Stimulated activated CD8-positive, alpha-beta memory T cell treated with anti-CD3 and anti-CD28 coated beads, Interleukin-7, amount 100 ng/mL, for 24 hours (primary cell): ENCODE measurements at places on chromosomes 1 and 21.

- DNase-seq = no peak
Observed at GRCh38 chr1:15066191-15066590, 87.4 kb upstream of the TMEM51 start.

DNA sequence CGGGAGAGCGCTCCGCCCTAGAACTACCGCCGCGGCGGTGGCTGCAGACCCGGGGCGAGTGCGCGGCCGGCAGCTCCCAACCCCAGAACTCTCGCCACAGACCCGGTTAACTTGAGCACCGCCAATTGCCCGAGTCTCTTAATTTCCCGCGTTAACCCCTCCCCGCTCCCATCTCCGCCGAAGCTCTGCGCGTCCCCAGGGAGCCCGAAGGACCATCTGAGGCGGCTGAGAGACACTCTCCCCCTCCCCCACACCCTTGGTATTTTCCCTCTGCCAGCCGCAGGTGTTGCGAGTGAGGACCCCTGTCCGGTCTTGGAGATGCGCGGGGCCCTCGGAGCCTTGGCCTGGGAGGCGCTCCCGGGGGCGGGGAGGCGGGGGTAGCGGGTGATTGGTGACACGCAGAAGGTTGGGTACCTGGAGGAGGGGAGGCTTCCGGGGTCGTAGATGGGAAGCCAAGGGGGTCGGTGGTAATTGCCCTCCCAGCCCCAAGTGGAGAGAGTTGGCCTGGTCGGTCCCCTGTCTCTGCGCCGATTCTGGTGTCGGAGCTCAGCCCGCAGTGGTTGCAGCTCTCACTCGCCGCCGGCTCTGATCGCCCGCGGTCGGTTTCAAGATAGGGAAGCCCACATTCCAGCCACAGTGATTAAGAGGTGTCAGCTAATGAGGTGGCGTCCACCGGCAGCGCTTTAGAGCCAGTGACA, 858 bp upstream of the SUSD4 start:
- DNase-seq = no peak

DNA sequence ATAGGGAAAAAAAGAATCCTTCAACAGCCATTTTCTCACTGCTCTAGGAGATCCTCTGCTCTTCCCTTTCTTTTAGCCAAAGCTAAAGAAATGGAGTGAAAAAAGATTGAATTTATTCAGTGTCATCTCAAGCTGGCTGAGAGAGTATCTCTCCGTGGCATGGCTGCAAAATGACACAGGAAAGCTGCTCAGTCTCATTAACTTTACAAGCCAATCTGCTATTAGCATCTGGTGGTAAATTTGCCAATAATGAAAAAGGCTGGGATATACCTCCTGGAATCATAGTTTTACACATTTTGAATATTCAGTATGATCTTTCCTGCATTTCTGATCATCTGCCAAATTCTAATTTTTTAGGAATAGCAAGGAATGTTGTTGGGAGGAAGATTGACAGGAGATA, 176.8 kb upstream of the CHRM3 start:
- DNase-seq = no peak

- no peak for DNase-seq
Observed at GRCh38 chr1:231068762-231069161, 28.7 kb upstream of the FAM89A start.

DNA sequence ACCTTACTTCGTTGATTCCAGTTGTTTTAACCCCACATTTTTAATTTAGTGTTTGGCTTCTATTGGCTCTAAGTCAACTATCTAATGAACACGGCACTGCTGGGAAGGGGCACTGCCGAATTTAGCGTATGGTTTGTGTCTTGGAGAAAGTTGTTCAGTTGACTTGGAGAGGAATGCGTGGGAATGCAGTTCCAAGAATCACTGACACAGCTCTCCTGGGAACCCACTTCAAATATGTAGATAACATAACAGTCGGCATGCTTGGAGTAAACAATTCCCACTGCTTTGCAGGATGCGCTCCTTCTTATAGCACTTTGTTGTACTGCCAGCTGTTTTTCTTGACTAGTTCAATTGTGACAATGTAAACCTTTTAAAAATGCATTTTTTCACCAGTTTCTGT, 104.3 kb downstream of the RYR2 start:
- no peak for DNase-seq

- no peak for DNase-seq
Observed at GRCh38 chr1:223815020-223815853, 30.5 kb downstream of the TP53BP2 start.

- no peak for DNase-seq
Observed at GRCh38 chr1:230901671-230902070, 33.4 kb upstream of the C1orf198 start.

- no peak for DNase-seq
Observed at GRCh38 chr1:222073307-222073995, 331.6 kb upstream of the DUSP10 start.

- no peak for DNase-seq
Observed at GRCh38 chr1:117794073-117794472, 135.3 kb downstream of the GDAP2 start.

GRCh38 chr1:107122225-107122624, 18.6 kb upstream of the NTNG1 start:
- no peak for DNase-seq

DNA sequence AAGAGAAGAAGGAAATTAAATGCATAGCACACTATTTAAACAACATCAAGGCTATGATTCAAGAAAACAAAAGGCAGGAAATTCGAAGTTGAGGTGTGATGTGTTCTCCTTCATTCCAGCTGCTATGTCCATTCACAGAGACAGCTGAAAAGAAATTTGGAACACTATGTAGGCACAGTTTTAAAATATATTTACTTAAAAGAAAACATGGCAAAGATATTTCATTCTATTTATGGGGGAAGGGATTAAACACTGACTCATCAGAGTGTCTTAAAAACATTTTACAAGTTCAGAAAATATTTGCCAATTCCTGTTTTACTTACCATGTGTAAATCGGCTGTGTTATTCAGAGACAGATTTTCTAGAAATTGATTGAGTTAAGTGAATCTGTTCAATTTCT, 39.4 kb upstream of the NGF start:
- DNase-seq = no peak

- DNase-seq = no peak
Observed at GRCh38 chr1:47186267-47187185, 3.3 kb downstream of the PDZK1IP1 start.

- no peak for DNase-seq
Observed at GRCh38 chr1:39959651-39960333, 4.8 kb downstream of the MFSD2A start.

DNA sequence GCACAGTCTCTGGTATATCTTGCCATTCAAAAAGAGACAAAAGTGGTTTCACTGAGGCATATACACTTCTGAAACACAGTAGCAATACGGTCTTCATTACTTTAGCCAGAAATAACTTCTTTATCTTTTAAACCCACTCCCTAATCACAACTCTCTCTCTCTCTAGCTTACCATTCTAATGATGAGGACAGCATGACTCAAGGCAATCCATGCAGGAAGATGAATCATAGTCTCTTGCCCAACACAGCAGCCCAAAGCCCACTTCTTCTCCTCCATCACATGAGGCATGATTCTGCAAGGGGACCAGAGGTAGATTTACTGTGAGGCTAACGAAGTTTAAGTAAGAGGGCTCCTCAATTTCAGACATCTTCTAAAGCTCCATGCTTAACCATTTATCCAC, 285.0 kb upstream of the NR5A2 start:
- DNase-seq = no peak

GRCh38 chr1:228410015-228410414, 3.4 kb upstream of the TRIM11 start:
- DNase-seq = no peak

- DNase-seq = no peak
Observed at GRCh38 chr1:228403231-228403631, 3.4 kb downstream of the TRIM11 start.

- DNase-seq = no peak
Observed at GRCh38 chr1:182147136-182147820, 85.8 kb upstream of the ZNF648 start.

DNA sequence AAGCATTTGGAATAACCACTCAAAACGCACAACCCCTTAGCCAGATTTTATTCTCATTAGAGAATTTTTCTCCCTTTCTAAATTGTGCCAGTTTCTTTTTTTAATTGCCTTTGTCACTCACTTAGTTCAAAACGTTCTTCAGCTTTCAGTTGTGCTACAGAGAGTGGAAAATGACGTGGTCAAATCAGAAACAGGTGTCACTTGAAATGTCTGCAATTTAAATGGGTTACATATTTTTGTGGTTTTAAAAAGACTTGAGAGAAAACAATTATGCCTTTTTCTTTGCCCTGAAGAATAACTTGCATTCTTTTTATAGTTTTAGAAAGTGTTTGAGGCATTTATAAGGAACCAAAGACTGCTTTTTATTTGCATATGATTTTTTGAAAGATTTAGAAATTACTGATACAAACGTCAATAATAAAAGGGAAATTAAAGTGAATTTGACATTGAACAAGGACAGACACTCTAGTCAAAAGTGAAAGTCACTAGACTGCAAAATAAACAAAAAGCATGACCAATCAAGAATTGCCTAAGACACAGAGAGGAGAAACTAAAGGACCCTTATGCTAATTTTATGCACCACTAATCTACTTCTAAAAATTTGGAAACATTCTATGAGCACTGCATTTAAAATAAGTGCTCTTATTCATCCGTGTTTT, 191.0 kb downstream of the TPR start:
- DNase-seq = no peak

- DNase-seq = peak; percentile 62
Observed at GRCh38 chr1:15950763-15951295, 25.1 kb downstream of the ZBTB17 start.

DNA sequence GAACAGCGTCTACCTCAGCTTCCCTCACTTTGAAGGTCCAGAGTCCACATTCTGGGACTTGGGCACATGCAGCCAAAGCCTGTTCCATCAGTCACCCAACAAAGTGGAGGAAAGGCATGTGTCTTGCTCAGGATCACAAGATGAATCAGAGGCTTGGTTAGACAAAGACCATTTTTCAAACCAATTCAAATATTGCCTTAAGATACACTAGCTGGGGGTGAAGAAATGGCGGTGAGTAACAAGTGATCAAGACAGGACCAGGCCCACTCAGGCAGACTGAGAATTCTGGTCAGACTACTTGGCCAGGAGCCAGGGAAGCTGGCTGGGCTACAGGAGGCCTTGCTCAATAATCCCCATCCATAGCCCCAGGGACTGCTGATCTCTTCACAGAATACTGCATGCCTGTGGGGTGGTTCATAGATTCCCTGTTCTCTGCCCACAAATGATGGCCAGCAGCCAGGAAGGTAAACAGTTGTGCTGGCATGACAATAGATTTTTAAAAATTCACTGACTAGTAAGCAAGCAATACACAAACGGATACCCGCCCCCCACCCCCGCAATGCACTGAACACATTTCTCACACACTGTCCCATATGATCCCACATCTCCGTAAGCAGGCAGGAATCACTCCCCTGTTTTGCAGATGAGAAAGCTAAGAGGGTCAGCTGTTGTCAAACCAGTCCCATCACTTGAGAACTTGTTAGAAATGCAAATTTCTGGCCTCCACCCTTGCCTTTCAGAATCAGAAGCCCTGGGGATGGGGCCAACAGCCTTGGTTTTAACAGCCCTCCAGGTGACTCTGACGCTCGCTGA, 27.2 kb downstream of the ERI3 start:
- no peak for DNase-seq

GRCh38 chr1:219067350-219067712, 106.3 kb upstream of the LYPLAL1 start:
- no peak for DNase-seq

GRCh38 chr1:116943438-116943837, 33.7 kb downstream of the PTGFRN start:
- no peak for DNase-seq

- DNase-seq = no peak
Observed at GRCh38 chr1:224149709-224150108, 33.3 kb upstream of the DEGS1 start.

- no peak for DNase-seq
Observed at GRCh38 chr1:91502672-91503184, 2.1 kb downstream of the CDC7 start.

DNA sequence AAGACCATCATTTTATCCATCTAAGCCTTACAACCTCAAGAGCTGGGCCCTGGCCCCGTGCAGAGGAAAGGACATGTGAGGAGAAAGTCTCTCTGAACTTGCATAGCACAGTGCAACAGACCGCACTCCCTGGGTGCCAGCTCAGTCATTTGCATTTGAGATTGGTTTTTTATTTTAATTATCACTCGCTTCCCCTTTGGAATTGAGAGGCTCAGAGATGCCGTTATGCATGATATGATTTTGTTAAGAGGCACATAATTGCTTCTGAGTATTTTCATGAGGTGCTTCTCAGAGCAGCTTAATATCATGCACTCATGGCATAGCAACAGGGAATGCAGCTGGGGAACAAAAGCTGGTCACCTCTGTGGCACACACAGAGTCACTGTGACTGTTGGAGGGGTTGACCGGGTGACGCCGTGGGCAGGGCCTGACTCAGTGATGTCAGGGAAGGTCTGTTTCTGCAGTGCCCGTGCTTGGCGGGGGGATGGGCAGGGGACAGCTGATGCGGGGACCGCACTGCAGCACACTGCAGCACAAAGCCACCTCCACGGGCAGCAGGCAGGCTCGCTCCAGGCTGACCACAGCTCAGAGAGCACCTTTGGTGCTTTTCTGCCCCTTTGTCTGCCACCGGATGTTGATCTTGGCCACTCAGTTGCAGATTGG, 43.2 kb upstream of the VAMP3 start:
- DNase-seq = no peak

DNA sequence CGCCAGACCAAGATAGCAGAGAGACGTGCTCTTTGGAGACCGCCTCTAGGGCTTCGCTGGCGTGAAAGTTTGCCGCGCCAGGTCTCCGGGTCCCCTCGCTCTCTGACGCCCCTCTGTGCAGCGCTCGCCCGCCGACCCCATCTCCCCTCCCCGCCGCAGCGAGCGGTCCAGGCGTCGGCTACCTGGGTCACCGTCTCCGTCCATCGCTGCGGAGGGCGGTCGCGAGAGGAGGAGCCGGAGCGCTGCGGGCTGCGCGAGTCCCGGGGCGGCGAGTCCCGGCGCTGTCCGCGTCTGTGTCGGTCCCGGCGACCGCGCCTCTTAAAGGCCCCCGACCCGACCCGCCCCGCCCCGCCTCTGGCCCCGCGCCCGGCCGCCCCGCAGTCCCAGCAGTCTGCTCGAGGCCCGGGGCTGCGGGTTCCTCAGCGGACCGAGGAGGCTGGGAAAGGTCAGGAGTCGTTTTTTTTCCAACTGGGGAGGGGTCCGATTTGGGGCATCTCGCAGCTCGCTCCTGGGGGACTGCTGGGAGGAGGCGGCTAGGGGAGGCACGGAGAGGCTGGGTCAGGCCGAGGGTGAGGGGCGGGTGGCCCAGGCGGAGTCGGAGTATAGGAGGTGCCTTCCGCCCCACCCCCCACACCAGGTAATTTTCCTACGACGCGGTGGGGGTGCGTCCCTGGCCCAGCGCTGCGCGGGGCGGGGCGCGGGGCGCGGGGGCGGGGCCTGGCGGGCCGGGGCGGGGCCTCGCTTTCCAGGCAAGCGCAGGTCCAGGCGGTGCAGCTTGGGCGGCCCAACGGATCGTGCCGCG, at the start of the genes FBXO2 and FBXO44:
Gene FBXO2, minus strand, starts transcription at position 293 of the 802 bp plus-strand sequence. Its CDS starts 89 bp downstream, at position 204.
Gene FBXO44, plus strand, starts transcription at position 741 of the 802 bp plus-strand sequence. CDS start 959 bp downstream, outside the sequence.
- DNase-seq = peak; percentile 28
